MM.1S (cell line): ENCODE measurements at places on chromosomes 12 and 14.

DNA sequence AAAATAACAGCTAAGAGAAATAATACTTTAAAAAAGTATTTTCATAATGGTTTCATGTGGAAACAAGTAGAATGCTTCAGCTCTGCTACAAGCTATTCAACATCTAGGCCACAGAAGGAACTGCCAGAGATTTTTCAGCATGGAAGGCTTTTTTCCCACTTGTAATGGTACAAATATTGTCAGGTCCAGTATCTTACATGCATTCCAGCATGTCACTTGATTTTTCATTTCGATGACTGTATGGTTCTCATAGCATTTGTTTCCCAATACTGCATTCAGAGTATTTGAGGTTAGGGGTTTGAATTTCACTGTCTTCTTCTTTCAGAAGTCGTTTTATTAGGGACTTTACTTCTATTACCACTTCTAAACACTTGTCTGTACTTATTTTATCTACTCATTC is 1701.5 kb upstream of the FLRT2 start:
- DNase-seq, result no peak

DNA sequence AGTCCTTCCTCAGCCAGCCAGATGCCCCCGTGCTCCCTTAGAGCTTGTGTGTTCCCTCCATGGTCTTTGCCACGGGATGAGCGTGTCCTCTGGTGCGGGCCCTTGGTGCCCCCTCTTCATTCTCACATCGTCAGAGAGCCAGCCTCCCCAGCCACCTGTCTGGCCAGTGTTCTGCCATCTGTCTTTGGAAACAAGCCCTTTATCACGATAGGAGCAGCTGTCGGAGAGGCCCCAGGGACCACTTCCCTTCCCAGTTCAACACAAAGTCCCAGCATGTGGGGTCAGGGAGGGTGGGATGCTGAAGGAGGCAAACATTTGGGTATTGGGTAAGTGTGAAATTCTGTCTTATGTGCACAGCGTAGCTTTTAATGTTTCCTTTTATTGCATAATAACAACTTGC is 44.5 kb downstream of the DYNC1H1 start:
- no peak for DNase-seq

- DNase-seq, result no peak
These were observed 26.3 kb upstream of the MLXIP start for GRCh38 chr12:122052285-122052684.

GRCh38 chr12:22335794-22336166 is 1.3 kb upstream of the ST8SIA1 start:
- peak; percentile 77 for DNase-seq

- DNase-seq, result no peak
These were observed 292.4 kb downstream of the NUAK1 start for GRCh38 chr12:105846331-105846730.

- no peak for DNase-seq
These were observed 181.2 kb downstream of the PRKCH start for GRCh38 chr14:61502459-61503093.
